ENCODE measurements at places on chromosomes 1 and 21. TPM values are rescaled to one million over a fixed set of nuclear protein-coding genes. Genes with fewer than 3 reads are reported as not detected.

GRCh38 chr1:23977187-23977853, 2.8 kb downstream of the SRSF10 start:
- DNase-seq: no peak
- H3K27me3 ChIP-seq: no peaks in the 10 kb centered on the region
- H3K27ac ChIP-seq: peak overlapping the region; percentile 39

RNU1-4 gene
- under 0.01 TPM for total RNA-seq

GRCh38 chr1:164704954-164705353, 146.0 kb downstream of the PBX1 start:
- H3K36me3 ChIP-seq: no peaks in the 10 kb centered on the region
- H3K27me3 ChIP-seq: no peaks in the 10 kb centered on the region
- no peak overlapping the region for H3K27ac ChIP-seq
- H3K4me1 ChIP-seq: peaks cover 55% of the 10 kb centered on the region

GRCh38 chr1:40781608-40781971, 2.0 kb upstream of the KCNQ4 start:
- no peak overlapping the region for H3K27ac ChIP-seq
- H3K4me1 ChIP-seq: peaks cover 36% of the 10 kb centered on the region
- H3K36me3 ChIP-seq: no peaks in the 10 kb centered on the region
- H3K27me3 ChIP-seq: no peaks in the 10 kb centered on the region

IGFN1 gene
- total RNA-seq: not detected

DNA sequence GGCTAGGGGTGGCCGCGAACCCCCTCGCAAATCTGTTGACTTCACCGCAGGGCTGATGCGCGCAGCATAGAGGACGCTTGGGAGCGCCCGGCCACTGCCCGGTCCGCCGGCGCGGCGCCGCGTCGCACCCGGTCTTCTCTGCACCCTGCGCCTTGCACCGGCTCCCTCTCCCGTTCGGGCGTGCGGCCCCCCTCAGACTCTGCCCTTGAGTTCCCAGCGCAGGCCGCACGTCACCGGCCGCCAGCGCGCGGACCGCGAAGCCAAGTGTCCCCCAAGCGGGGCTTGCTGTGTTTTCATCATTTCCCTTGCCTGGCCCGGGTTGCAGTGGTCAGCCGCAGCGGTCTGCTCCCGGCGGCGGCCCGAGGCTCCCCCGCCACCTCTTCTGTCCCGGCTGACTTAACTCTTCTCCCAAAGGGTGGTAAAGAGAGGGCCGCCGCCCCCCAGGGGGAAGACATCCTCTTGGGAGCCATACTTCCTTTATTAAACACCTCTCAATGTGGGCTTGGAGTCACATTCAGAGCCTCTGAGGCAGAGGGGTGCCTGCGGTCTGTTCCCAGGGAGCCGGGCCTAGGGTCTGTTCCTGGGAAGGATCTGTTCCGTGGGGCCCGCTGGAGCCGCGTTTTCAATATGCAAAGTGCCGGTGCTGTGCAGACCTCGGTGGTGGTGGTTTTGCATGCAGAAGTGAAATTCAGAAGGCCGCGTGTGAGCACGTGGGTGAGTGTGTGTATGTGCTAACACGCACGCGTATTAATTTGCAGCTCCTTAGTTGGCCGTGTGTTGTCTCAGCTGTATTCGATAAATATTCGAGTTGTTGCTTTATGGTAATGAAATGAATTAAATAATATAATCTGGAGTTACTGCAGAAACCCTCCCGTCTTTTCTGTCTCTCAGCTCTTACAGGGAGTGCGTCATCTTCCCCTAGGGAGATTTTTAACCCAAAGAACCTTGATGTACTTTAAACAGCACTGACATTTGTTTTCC, 17.6 kb downstream of the PBX1 start:
- DNase-seq: no peak
- peak overlapping the region; percentile 74 for H3K4me3 ChIP-seq
- H3K27me3 ChIP-seq: no peaks in the 10 kb centered on the region
- peaks cover 69% of the 10 kb centered on the region for H3K4me1 ChIP-seq
- no peaks in the 10 kb centered on the region for H3K36me3 ChIP-seq
- H3K27ac ChIP-seq: peak overlapping the region; percentile 82

Measured in thoracic aorta (tissue), 2 donors.